ENCODE measurements at places on chromosomes 3 and 15. TPM values are rescaled to one million over a fixed set of nuclear protein-coding genes. Genes with fewer than 3 reads are reported as not detected.

GRCh38 chr3:61936344-61936937 is 375.1 kb downstream of the PTPRG start:
- H3K27me3 ChIP-seq: no peaks in the 10 kb centered on the region
- no peaks in the 10 kb centered on the region for H3K36me3 ChIP-seq
- no peak overlapping the region for H3K27ac ChIP-seq

GRCh38 chr15:35626571-35627318 is 80.8 kb upstream of the DPH6 start:
- H3K36me3 ChIP-seq: no peaks in the 10 kb centered on the region
- H3K27me3 ChIP-seq: no peaks in the 10 kb centered on the region
- H3K4me1 ChIP-seq: peaks cover 3% of the 10 kb centered on the region

GRCh38 chr3:40845447-40845846 is 320.7 kb downstream of the ZNF621 start:
- H3K27ac ChIP-seq: no peak overlapping the region
- H3K4me3 ChIP-seq: no peak overlapping the region
- H3K4me1 ChIP-seq: no peaks in the 10 kb centered on the region
- no peak for DNase-seq
- no peaks in the 10 kb centered on the region for H3K27me3 ChIP-seq

DNA sequence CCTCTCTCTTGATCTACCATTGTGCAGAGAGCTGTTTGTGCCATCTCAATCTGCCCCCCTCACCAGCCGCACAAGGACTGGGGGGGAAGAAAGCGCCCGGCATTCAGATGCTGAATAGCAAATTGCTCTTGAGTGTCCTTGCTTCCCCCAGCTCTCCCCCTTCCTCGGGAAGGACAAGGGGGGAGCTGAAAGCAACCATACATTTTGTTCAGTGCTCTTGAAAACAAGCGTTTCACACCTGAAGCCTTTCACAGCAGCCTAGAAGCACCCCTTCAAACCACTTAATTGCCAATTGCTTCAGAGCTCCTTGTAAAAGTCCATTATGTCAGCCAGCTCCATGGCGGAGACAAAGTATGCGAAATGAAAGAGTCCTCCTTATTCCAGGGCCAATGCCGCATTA is 540.1 kb downstream of the NR2F2 start:
- H3K4me3 ChIP-seq: no peak overlapping the region
- H3K27ac ChIP-seq: no peak overlapping the region
- H3K27me3 ChIP-seq: no peaks in the 10 kb centered on the region
- H3K4me1 ChIP-seq: no peaks in the 10 kb centered on the region
- H3K36me3 ChIP-seq: no peaks in the 10 kb centered on the region

- no peak for DNase-seq
- H3K27me3 ChIP-seq: no peaks in the 10 kb centered on the region
- H3K4me1 ChIP-seq: peaks cover 16% of the 10 kb centered on the region
- H3K36me3 ChIP-seq: peaks cover 9% of the 10 kb centered on the region
- no peak overlapping the region for H3K4me3 ChIP-seq
- no peak overlapping the region for H3K27ac ChIP-seq
Measured at GRCh38 chr15:78032671-78033070, 44.8 kb downstream of the TBC1D2B start.

- H3K27me3 ChIP-seq: no peaks in the 10 kb centered on the region
- no peaks in the 10 kb centered on the region for H3K36me3 ChIP-seq
- DNase-seq: no peak
- H3K27ac ChIP-seq: no peak overlapping the region
Measured at GRCh38 chr3:25171897-25172296, 256.2 kb upstream of the RARB start.

DNA sequence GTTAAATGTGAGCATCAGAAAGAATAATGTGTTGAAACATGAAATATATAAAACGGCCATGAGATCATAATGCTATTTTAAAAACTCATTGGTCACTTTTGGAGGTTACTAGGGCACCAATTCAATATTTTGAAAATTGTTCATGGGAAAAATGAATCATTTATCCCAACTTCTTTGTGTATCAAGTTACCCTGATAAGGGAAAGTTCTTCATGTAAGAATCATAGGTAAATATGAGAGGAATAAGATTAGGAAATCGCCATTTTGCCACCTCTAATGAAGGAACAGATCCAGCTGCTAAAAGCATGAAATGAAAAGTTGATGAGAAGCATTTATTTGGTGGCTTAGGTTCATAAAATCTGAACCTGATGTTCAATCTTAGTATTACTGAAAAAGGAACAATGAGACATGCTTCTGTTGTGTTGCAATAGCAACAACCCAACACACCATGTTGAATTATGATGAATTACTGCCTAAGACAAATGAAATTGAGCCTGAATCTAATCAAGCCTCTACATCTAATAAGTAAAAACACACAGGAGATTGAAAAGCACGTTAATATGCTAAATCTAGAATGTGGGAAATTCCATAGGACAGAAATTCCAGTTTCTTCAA is 32.5 kb downstream of the ABHD5 start:
- H3K4me1 ChIP-seq: peaks cover 9% of the 10 kb centered on the region
- no peak overlapping the region for H3K4me3 ChIP-seq
- peaks cover 9% of the 10 kb centered on the region for H3K36me3 ChIP-seq
- no peaks in the 10 kb centered on the region for H3K27me3 ChIP-seq
- peak overlapping the region; percentile 90 for H3K27ac ChIP-seq
- no peak for DNase-seq

GRCh38 chr3:135688003-135688402 is 277.5 kb upstream of the PPP2R3A start:
- H3K36me3 ChIP-seq: no peaks in the 10 kb centered on the region
- no peak overlapping the region for H3K4me3 ChIP-seq
- H3K27me3 ChIP-seq: no peaks in the 10 kb centered on the region
- no peaks in the 10 kb centered on the region for H3K4me1 ChIP-seq

DNA sequence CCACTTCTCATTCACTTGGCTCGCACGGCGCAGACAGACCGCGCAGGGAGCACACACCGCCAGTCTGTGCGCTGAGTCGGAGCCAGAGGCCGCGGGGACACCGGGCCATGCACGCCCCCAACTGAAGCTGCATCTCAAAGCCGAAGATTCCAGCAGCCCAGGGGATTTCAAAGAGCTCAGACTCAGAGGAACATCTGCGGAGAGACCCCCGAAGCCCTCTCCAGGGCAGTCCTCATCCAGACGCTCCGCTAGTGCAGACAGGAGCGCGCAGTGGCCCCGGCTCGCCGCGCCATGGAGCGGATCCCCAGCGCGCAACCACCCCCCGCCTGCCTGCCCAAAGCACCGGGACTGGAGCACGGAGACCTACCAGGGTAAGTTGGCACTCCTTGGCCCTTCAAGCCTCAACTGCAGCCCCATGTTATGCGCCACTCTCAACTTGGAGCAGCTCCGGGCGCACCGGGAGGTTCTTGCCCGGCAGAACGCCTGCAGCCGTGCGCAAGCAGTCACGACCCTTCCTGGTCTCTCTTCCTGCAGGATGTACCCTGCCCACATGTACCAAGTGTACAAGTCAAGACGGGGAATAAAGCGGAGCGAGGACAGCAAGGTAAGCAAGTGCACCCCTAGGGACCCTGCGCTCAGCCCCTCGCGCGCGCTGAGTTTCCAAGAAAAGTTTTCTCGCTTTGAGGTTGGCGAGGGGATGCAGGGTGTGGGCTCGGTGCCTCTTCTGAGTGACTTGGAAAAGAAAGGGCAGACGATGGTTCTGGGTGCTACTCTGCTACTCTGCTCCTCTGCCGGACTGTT is at the start of gene BHLHE40:
Gene BHLHE40, plus strand, starts transcription at position 10 of the 801 bp plus-strand sequence. Its CDS starts 282 bp downstream, at position 292.
- peak within 1 kb of the TSS; percentile 79 for H3K4me3 ChIP-seq
- H3K27ac ChIP-seq: peak within 1 kb of the TSS; percentile 97
- no peaks in the 10 kb centered on the region for H3K27me3 ChIP-seq
- H3K4me1 ChIP-seq: peaks cover 16% of the 10 kb centered on the region
- H3K36me3 ChIP-seq: peaks cover 8% of the 10 kb centered on the region

- H3K27me3 ChIP-seq: no peaks in the 10 kb centered on the region
- no peak for DNase-seq
- no peaks in the 10 kb centered on the region for H3K36me3 ChIP-seq
- no peaks in the 10 kb centered on the region for H3K4me1 ChIP-seq
Measured at GRCh38 chr3:107028626-107029025, 348.6 kb upstream of the CCDC54 start.

GRCh38 chr15:88648357-88649214 is 9.8 kb downstream of the ISG20 start:
- peak; percentile 4 for DNase-seq
- no peak overlapping the region for H3K4me3 ChIP-seq
- no peaks in the 10 kb centered on the region for H3K27me3 ChIP-seq
- H3K36me3 ChIP-seq: no peaks in the 10 kb centered on the region

DNA sequence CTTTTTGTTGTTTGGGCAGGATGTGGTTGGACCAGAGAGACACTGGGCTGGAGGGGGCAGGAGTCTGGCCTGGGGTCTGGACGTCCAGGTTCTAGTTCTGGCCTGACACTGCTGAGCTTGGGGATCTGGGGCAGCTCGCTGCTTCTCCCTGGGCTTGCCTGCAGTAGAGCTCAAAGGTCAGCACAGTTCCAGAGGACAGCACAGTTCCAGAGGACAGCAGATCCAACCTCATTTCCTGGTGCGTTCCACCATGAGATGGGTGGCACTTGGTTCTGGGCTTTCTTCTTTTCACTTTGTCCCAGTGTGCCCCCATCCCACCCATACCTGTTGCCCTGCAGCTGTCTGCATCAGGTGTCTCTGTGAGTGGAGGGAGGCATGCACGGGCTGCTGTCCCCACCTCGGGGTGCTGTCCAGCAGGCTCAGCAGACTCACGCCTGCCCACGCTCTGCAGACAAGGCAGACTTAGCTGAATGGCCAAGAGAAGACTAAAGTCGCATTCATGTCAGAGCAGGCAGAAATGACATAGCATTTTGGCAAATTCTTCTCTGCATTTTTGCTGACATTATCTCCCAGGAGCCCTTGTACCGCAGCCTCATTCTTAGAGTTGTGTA is 16.7 kb downstream of the CACNA2D3 start:
- DNase-seq: no peak
- H3K27ac ChIP-seq: no peak overlapping the region

GRCh38 chr3:159191447-159191846 is 389.6 kb downstream of the MFSD1 start:
- no peak overlapping the region for H3K4me3 ChIP-seq
- H3K27ac ChIP-seq: no peak overlapping the region
- no peaks in the 10 kb centered on the region for H3K4me1 ChIP-seq
- H3K36me3 ChIP-seq: no peaks in the 10 kb centered on the region
- DNase-seq: no peak

GRCh38 chr3:63251499-63251898 is 26.6 kb upstream of the SYNPR start:
- H3K27me3 ChIP-seq: no peaks in the 10 kb centered on the region
- H3K4me3 ChIP-seq: no peak overlapping the region
- H3K27ac ChIP-seq: no peak overlapping the region
- no peaks in the 10 kb centered on the region for H3K4me1 ChIP-seq
- no peaks in the 10 kb centered on the region for H3K36me3 ChIP-seq

GRCh38 chr3:161770484-161771386 is 274.1 kb downstream of the OTOL1 start:
- DNase-seq: no peak
- no peaks in the 10 kb centered on the region for H3K36me3 ChIP-seq
- no peaks in the 10 kb centered on the region for H3K4me1 ChIP-seq
- H3K27ac ChIP-seq: no peak overlapping the region
- H3K4me3 ChIP-seq: no peak overlapping the region

- no peaks in the 10 kb centered on the region for H3K36me3 ChIP-seq
- no peaks in the 10 kb centered on the region for H3K4me1 ChIP-seq
- DNase-seq: no peak
- no peaks in the 10 kb centered on the region for H3K27me3 ChIP-seq
- no peak overlapping the region for H3K27ac ChIP-seq
Measured at GRCh38 chr15:35755237-35755802, 209.4 kb upstream of the DPH6 start.

DNA sequence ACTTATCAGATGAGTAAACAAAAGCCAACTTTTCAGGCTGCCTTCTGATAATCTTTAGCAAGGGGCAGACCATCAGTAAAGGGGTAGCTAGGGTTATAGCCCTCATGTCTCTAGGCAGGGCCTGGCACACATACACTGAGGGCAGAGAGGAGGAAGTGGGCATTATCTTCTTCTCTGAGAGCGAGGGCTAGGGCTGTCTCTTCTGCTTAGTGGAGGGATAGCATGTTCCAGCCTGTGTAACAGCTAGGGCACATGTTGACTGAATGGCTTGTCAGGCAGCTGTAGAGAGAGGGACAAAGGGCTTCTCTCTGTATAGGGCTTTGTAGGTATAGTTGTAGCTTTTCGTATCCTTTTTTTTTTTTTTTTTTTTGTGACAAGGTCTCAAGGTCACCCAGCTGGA is 17.8 kb downstream of the CRTC3 start:
- H3K27me3 ChIP-seq: no peaks in the 10 kb centered on the region
- no peak overlapping the region for H3K27ac ChIP-seq
- no peak overlapping the region for H3K4me3 ChIP-seq
- no peaks in the 10 kb centered on the region for H3K4me1 ChIP-seq
- no peak for DNase-seq

GRCh38 chr3:12489832-12490231 is 5.6 kb downstream of the TSEN2 start:
- H3K36me3 ChIP-seq: peaks cover 11% of the 10 kb centered on the region
- H3K4me1 ChIP-seq: peaks cover 6% of the 10 kb centered on the region
- no peaks in the 10 kb centered on the region for H3K27me3 ChIP-seq

DNA sequence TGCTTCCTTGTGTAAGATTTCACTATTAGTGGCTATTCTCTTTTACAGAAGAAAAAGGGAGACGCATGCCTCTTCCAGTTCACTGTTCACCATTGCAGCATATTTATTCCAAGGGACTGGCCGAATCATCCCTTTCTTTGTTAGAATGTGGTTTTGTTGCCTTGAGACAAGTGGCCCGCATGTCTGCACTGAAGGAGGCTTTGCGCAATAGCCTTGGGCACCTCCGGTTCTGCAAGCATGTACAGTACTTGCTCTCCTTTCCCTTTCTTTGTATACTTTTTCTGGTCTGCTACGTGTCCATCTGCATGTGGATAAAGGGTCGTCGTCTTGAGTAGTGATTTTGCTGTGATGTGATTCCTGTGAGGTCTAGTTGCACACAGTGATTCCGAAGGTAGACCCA is 43.0 kb downstream of the FLNB start:
- no peaks in the 10 kb centered on the region for H3K36me3 ChIP-seq
- no peaks in the 10 kb centered on the region for H3K27me3 ChIP-seq
- H3K4me3 ChIP-seq: no peak overlapping the region
- H3K4me1 ChIP-seq: peaks cover 22% of the 10 kb centered on the region
- peak overlapping the region; percentile 82 for H3K27ac ChIP-seq

- no peaks in the 10 kb centered on the region for H3K4me1 ChIP-seq
- H3K36me3 ChIP-seq: peaks cover 20% of the 10 kb centered on the region
- H3K4me3 ChIP-seq: no peak overlapping the region
Measured at GRCh38 chr15:65653341-65653740, 31.6 kb downstream of the SLC24A1 start.

Gene CYP19A1
- 95.7 TPM for total RNA-seq

Gene CLDN18
- total RNA-seq: 0.11 TPM

Gene FBXL2
- 33.4 TPM for total RNA-seq

Gene INSYN1
- 13.0 TPM for total RNA-seq

Gene SQOR
- 61.4 TPM for total RNA-seq

Gene KY
- 0.43 TPM for total RNA-seq

Gene ACKR2
- total RNA-seq: 24.5 TPM

Gene C3orf85
- total RNA-seq: not detected

Gene ZBTB20
- 60.3 TPM for total RNA-seq

Gene RYK
- 13.5 TPM for total RNA-seq

Gene SPG21
- total RNA-seq: 41.5 TPM

Gene GRAMD1C
- 0.21 TPM for total RNA-seq

Data from ascending aorta (tissue), 2 donors.